Activated gamma-delta T cell treated with Interleukin-2 at 50 U/mL for 16 hours (primary cell): ENCODE measurements at places on chromosomes 16 and 17.

DNA sequence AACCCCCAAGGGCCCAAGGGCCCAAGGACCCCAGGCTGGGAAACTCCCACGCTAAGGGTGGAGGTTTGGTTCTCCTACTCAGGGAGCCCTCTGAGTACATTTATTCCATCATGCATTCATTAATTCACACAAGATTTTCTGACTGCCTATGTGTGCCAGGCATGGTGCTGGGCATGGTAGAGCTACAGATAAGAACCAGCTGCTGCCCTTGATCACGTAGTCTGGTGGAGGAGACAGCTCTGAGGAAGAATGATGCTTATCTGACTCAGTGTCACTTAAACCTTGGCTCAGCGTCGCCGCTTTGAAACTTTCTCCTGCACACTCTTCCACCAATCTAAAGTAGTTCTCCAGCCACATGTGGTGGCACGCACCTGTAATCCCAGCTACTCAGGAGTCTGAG, 3.6 kb upstream of the ARL4D start:
- DNase-seq = no peak

GRCh38 chr16:2238150-2238837, 2.0 kb downstream of the DNASE1L2 start:
- DNase-seq = no peak

DNA sequence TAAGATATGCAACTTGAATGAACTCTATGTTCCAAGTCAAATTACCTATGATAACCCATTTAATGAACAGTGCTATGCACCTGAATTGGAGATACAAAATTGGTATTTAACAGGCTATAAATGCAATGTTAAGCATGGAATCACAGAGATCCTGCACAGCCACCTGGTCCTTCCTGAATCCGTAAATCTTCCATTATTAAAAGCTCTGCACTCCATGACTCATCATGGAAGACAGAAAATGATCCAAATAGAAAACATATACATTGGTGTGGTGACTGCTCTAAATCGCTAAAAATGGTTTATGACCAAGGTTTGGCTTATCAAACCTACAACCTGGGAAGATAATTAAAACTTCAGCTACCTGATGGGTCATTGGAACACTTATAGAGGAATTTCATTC, 45.3 kb downstream of the GLG1 start:
- no peak for DNase-seq

GRCh38 chr16:67537270-67537635, 8.6 kb downstream of the RIPOR1 start:
- peak; percentile 37 for DNase-seq

DNA sequence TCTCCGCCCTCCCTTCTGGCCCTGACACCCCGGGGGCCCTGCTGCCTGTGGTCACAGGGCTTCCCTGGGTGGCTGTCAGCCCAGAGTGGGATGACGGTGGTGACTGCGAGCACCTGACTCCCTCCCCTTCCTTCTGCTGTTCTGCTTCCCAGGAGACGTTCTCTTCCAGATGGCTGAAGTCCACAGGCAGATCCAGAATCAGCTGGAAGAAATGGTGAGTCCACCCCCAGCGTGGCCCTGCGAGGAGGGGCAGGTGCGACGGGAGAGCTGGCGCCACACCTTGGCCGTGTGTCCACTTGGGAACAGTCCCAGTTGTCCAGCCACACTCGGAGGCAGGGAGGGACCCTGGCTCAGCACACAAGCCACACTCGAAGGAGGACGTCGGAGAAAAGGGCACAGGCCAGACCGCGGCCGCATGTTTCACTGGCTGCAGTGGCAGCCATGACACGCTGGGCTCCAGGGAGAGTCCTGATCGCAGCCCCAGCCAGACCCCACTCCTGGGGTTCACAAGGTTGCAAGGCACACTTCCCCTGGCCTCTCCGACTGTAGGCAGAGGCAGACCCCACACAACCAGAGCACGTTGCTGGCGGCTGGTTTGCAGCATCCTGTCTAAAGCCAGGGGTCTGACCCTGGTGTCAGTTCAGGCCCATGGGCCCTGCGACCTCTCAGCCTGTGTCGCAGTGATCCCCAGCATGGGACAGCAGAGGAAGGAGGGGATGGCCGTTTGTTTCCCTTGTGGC, 49.9 kb downstream of the BAIAP2 start:
- no peak for DNase-seq

GRCh38 chr16:17389384-17389783, 81.4 kb downstream of the XYLT1 start:
- DNase-seq = no peak

- no peak for DNase-seq
Measured at GRCh38 chr16:85753559-85753958, 2.7 kb upstream of the C16orf74 start.

GRCh38 chr16:86974120-86974519, 343.1 kb downstream of the C16orf95 start:
- no peak for DNase-seq

DNA sequence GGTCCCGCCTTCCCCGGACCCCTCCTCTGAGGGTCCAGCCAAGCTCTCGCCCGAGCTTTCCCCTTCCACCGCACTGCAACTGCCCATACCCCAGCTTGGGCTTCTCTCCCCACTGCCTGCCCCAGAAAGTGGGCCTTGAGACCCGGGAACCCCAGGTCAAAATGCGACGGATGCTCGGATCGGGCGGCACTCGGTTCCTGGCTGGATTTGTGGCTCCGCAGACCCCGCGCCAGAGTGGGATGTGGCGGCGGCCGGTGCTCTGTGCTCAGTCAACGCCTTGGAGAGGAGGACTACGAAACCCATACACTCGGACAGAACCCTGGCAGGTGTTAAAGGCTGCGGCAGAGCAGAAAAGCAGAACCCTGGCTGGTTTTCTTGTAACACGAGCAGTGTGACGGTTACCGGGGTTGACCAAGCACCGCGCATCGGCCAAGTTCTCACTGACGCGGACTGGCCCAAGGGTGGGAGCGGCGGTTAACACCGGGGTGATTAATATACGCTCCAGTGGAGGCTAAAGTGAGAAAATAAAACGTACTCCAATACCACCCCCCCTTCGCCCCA, 885 bp upstream of the SLFN13 start:
- DNase-seq = no peak

DNA sequence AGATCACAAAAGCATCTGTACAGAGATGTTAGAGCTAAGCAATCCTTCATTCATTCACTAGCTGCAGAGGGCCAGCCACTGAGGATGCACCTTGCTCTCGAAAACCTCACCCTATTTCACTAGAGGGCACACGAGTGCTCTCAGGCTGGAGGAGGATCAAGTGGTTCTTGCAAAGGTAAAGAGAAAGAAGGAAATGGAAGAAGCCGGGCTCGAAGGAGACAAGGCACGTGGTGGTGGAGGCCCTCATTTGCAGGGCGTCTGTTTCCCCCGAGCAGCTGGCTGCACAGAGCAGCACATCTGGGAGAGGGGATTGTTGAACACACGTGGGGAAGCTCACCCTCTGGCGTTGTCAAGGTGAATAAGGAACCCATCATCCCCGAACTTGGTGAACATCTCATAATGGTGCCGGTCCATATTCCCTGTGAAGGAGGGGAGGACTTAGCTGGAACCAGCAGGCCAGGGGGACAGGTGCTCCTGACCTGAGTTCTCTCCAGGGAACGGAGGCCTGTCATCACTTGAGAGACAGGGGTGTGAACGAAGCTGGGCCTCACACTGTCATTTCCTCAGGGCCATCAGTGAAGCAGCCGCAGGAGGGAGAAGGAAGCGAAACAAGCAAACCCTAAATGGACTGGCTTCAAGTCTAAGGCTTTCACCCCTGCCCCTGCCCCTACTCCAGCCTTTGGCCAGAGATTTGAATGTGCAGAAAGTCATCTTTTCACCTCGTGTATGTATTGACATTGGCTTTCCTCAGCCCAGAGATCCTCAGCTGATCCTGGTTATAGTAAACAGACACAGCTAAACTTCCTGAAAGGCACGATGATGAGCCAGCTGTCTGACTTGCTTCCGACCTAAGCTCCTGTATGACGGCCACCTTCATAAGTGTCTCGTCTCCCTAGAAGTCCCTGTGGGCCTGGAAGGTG, 27.6 kb downstream of the PRKAR1A start:
- no peak for DNase-seq

- no peak for DNase-seq
Measured at GRCh38 chr16:9183682-9184353, 92.4 kb downstream of the HAPSTR1 start.
